ENCODE measurements at places on chromosomes 13 and 19.
A peak's percentile ranks its signal among the peaks of the same experiment; 100 is the strongest.

DNA sequence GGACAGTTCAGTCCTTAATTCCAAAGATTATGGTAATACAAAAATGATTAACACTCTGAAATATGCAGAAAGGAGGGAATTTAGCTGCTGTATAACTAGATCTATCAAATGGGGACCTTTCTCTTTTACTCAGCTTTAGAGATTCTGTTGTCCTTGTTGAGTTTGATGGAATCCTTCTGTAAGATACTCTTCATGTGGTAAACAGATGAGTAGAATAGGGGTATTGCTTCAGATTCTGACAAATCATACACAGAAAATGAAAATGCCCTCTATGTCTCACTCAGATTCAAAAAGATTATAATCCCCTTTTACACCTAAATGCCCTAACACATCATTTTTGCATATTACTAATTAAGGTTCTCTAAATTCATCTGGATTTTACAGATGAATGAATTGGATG, 50.7 kb downstream of the ARHGAP35 start:
- no peak for DNase-seq

DNA sequence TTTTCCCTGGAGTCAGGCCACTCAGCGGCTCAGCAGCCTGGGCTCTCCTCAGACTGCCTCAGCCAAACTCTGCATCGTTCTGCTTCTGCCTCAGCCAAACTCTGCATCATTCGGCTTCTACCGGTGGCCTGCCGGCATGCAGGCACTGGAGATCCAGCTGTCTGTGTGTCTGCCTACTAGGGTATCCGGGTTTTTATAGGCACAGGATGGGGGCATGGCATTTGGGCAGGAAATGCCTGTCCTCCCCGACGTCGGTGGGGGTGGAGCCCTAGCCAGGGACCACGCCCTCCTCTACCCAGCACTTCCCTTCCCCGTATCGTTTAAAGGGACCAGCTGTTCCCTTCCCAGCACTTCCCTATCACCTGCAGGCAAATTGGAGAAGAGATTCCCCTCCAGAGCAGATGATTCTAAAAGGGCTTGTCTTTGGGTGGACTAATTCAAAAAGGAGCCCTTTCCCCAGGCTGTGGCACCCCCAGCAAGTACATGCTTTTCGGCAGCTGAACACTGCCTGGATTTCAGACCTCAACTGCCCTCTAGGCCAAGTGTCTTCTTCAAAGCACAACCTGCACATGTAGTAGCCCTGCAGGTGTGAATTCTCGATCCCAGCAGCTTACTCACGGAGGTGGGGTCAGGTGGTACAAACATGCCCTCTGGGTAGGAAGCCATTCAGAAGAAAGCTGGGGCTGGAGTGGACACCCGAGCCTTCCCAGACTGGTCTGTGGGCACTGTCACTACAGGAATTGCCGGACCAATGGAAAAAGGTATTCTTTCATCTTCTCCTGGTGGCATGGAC, 25.4 kb upstream of the GPR12 start:
- DNase-seq = peak; percentile 66

DNA sequence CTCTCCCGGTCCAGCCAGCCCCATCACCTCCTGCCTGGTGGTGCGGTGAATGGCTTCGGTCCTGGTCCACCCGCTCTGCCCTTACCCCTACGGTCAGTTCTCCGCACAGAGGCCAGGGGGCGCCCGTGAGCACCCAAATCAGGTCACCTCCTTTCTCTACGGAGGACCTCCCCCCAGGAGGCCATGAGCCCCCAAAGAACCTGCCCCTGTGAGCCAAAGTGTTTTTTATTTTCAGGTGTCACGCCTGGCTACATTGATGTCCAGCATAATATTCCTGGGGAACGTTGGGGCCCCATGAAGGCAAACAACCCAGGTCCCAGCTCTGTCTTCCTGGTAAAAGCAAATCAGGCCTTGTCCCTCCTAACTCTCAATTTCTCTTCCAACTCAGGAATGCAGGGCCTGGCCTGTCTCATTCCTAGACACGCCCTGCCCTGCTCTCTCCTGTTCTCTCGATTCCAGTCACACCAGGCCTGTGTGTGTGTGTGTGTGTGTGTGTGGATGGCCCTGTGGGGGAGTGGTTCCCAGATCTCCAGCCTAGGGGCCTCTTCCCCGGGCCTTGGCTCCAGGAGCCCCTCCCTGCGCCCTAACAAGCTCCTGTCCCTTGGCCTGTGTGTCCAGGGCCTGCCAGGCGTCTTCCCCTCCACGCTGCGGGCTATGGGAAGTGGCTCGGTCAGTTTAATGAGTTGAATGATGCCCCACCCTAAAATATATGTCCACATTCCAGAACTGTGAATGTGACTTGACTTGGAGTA, 9.7 kb upstream of the GIPC1 start:
- DNase-seq = peak; percentile 74

DNA sequence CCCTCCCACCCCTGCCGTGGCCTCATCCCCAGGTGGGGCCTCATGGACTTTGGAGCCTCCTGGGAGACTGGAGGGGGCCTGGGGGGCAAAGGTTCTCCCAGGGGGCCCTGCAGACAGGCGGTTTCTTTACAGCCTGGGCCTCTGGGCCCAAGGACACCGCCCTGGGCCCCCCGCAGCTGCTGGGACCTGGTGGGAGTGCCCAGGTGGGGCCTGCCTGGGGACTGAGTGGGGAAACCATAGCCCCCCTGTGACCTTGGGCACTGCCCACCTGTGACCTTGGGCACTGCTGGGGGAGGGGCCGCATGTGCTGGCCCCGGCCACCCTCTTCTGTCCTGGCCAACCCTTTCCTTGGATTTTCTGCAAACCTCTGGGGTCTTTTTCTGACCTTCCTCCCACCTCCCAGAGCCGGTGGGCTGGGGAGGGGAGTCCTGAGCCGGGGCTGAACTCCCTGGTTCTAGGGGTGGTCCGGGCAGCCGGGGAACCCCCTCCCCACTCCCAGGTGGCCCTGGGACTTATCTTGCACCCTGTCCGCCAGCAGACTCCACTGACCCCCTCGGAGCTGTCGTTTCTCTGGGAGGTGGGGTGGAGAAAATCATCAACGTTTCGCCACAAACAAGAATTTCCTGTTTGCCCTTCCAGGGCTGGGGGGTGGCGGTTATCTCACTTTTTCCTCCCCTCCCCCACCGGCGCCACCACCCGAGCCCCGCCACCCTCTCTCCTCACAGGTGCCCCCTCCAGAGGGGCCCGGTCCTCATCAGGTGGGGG, 27.0 kb downstream of the ARID3A start:
- no peak for DNase-seq

DNA sequence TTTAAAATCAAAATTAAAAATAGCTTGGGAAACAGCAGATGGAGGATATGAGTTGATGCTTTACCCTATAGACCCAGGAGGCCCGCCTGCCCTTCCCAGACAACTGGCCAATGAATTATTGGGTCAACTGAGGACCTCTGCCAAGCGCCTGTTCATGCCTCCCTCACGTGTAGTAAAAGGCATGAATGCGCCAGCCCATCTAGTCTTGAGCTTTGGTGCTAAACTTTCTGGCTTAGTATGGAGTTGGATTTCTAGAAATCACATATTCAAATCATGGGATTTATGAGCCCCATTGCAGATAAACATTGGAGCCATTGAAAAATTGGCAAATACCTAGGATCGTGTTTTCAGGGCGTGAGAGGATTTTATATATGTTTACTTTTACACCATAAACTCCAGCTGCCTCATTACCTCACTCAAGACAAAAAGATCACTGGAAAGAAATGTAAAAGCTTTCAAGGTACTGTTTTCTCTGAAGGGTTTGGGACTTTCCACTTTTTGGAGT, 47.1 kb downstream of the COL4A2 start:
- no peak for DNase-seq

DNA sequence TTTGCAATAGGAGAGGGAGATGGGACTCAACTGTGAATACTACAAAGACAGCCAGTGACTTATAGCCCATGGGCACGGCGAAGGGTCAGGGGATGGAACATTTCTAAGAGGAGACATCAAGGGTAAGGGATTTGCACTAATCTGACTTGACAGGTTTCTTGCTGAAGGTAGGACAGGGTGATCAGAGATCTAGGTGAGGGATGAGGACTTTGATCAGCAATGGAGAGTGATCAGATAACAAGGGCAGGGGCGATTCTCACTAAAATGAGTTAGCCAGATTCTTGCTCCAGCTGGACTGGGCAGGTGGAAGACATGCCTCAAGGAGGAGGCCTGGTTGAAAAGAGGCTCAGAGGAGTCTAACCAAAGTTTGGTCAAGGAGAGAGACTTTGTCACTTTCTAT, 209.2 kb downstream of the SLC7A1 start:
- no peak for DNase-seq

DNA sequence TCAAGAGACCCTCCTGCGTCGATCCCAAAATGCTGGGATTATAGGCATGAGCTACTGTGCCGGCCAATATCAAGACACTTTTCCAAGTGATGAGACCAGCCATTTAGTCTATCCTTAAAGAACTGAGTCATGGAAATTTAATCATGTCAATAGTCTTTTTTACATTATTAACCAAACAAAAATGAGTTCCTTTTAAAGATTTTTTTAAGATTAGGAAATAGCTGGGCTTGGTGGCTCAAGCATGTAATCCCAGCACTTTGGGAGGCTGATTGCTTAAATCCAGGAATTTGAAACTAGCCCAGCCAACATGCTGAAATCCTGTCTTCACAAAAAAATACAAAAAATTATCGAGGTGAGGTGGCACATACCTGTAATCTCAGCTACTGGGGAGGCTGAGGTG, 16.7 kb upstream of the ZNF564 start:
- no peak for DNase-seq

- DNase-seq = no peak
Observed at GRCh38 chr13:39257642-39258041, 219.4 kb downstream of the NHLRC3 start.

DNA sequence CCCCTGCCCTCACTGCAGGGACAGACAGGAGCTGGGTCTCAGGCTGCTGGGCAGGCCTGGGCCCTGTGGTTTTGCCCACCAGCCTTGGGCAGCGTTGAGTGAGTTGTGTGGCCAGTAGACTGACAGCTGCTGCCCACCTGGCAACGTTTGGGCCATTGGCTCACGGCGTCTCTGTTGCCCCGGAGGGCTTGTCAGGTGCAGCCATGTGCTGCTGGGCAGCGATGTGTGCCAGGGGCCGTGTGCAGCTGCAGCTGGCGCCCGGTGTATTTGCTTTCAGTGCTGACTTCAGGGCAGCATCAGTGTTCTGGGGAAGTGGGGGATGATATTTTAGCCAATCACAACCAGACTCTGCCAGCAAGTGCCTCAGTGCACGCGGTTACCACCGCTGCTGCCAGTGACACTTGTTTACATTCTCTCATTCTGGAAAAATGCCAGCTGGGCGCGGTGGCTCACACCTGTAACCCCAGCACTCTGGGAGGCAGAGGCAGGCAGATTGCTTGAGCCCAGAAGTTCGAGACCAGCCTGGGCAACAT, 10.6 kb downstream of the FZR1 start:
- peak; percentile 51 for DNase-seq

GRCh38 chr13:94860981-94861407, 148.6 kb upstream of the SOX21 start:
- no peak for DNase-seq

GRCh38 chr13:83327091-83327490, 555.2 kb downstream of the SLITRK1 start:
- no peak for DNase-seq

- DNase-seq = no peak
Observed at GRCh38 chr13:108263621-108264355, 5.7 kb upstream of the TNFSF13B start.

DNA sequence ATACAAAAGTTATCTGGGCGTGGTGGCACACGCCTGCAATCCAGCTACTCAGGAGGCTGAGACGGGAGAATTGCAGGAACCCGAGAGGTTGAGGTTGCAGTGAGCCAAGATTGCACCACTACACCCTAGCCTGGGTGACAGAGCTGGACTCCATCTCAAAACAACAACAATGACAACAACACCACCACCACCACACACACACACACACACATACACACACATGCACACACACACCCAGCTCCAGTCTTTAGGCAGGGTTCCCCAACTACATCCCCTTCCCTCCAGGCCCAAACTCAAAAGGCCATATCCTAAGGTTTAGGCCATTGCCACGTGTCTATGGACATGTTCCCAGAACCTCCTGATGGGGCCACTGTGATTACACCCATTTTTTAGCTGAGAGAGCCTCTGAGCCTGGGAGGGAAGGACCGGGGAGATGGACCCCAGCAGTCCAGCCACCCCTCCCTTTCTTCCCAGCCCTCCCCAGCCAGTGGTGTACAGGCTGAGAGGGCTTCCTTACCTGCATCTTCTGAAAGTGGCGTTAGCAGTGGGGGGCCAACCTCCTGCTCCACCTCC, 9.0 kb upstream of the DMWD start:
- DNase-seq = no peak

GRCh38 chr13:78620936-78621470, 17.7 kb upstream of the POU4F1 start:
- no peak for DNase-seq

GRCh38 chr13:40801255-40802217, 12.1 kb downstream of the SLC25A15 start:
- no peak for DNase-seq

DNA sequence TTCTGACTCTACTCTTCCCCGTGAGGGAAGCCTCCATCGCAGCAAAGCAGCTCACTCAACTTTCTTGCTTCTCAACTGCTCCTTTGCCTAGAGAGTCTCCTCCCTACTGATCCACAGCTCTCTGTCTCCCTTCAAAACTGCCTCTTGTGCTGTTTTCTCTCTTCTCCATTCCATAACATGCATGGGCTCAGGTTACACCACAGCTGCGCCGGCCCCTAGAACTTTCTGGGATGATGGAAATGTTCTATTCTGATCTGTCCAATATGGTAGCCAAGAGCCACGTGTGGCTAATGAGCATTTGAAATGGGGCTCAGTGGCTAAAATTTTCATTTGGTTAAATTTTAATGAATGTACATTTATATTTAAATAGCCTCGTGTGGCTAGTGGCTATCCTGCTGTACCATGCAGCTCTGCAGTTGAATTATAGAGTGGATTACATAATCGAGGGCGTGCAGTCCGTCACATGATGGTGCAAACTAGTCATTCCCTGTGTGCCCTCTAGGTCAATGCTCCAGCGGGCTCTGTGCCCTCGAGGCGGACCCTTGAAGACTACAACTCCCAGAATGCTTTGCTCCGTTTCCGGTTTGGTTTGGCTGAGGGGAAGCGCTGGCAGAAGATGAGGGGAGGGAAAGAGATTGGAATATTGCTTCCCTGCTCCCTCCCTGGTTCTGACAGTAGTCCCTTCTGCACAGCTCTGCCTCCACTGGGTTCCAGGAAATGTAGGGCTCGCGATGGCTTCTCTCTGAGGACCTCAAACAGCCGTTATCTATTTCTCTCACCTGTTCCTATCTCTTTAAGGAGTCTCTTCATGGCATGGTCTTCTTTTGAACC, 109.8 kb downstream of the CACNA1A start:
- DNase-seq = no peak

GRCh38 chr13:33227927-33228647, 57.5 kb downstream of the STARD13 start:
- DNase-seq = no peak

GRCh38 chr13:53050151-53050550, 21.5 kb downstream of the OLFM4 start:
- DNase-seq = no peak

- no peak for DNase-seq
Observed at GRCh38 chr19:18102916-18103542, 5.5 kb downstream of the MAST3 start.

- DNase-seq = no peak
Observed at GRCh38 chr13:21011378-21011777, 50.0 kb downstream of the LATS2 start.
